ENCODE measurements at places on chromosomes 16 and 17.
A peak's percentile ranks its signal among the peaks of the same experiment; 100 is the strongest.

DNA sequence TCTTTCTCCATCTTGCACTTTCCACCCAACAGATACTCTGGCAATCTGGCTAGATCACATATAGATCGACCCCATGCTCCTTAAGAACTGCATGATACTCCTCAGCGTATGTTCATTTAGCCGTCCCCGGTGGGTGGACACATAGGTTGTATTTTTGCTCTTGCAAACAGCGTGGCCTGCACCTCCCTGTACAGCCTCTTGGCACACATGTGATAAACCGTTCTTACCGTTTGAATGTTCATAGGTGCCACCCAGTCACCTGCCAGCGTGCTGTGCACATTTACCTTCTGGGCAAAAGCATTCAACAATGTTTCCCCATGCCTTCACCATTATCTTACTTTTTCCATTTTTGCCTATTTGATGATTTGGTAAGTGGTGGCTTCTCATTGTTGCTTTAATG is 6.2 kb downstream of the TNP2 start:
- DNase-seq: no peak

- no peak for DNase-seq
These were observed 138.4 kb downstream of the PRKCB start for GRCh38 chr16:23974223-23974622.

DNA sequence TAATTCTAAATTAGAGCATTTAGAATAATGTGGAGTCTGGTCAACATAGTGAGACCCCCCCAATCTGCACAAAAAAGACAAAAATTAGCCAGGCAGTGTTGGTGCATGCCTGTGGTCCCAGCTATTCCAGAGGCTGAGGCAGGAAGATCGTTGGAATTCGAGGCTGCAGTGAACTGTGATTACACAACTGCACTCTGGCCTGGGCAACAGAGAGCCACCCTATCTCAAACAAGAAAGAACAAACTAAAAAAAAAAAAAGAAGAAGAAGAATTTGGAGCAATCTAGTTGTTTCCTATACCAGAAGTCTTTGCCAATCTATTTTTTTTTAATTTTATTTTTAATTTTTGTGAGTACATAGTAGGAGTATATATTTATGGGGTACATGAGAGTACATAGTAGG is 6.0 kb downstream of the CETP start:
- DNase-seq: no peak

DNA sequence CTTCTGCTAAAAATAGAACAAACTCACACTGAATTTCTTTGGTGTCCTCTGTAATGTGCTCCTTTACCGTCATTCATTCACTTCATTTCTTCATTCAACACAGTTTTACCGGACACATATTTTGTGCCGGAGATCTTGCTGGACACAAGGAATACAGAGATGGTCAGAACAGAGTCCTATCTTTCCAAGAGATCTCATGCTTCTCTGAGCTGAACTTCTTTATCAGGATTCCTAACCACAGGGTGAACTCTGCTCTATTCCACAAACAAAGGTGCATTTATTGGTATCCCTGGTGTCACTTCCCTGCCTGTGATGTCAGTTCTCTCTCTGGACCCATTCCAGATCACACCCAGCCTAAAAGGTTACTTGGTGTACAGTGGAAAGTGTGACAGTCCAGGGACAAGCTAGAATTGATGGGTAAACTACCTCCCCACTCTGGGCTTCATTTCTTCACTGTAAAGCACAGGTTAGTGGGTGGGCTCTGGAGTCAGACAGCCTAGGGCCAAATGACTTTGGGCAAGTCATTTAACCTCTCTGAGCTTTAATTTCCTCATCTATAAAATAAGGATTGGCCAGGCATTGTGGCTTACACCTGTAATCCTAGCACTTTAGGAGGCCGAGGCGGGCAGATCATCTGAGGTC is 4.2 kb downstream of the IFI35 start:
- DNase-seq: no peak

- peak; percentile 32 for DNase-seq
These were observed 65.9 kb downstream of the EMP2 start for GRCh38 chr16:10514369-10515055.

GRCh38 chr16:69744363-69745231 is 10.1 kb downstream of the NOB1 start:
- no peak for DNase-seq

- DNase-seq: no peak
These were observed 19.2 kb downstream of the ACTG1 start for GRCh38 chr17:81493198-81494038.

DNA sequence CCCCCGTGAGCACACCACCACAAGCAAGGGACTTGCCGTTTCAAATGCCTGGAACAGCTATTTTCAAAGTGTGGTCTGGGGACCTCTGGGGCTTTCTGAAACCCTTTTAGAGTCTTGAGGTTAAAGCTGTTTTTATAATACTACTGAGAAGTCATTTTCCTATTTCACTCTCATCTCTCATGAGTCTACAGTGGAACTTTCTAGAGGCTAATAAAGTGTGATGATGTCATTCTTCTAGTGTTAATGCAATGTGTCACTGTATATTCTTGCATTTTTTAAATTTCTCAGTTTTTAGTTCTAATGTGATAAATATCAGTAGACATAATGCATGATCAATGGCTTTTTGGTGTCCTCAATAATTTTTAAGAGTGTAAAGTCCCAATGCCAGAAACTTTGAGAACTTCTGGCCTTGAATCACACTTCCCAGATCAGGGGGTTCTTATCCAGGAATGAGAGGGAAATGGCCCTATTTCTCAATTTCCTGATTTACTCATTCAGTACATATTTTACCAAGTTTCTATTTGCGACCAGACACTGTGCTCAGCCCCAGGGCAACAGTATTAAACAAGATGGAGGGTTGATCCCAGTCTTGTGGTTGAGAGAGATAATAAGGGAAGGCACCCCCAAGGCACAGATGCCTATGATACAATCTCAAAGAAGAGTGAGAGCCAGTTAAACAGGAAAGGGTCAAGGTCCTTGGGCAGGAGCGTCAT is 444.0 kb downstream of the HS3ST3B1 start:
- DNase-seq: no peak

GRCh38 chr17:37299257-37299980 is 76.4 kb upstream of the C17orf78 start:
- no peak for DNase-seq

DNA sequence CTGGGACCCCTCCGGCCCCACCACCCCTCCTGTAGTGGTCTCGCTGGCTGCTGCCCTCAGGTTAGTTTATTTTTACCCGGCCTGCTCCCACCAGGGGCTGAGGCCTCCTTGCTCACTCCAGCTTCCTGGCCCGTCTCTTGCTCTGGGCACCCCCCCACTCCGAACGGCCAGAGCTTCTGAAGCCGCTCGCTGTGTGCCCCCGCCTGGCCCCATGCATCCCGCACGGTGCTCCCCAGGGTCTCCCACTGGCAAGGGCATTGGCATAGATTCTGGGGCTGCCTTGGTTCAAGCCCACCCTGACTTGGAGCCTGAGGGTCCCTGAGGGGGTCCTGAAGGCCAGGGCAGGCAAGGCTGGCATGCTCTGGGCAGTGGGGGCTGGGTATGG is 186.4 kb downstream of the SEC14L1 start:
- DNase-seq: no peak

GRCh38 chr17:41844971-41845370 is 7.3 kb downstream of the KLHL10 start:
- no peak for DNase-seq

All from stimulated activated CD4-positive, alpha-beta T cell treated with anti-CD3 and anti-CD28 coated beads, TNF-alpha, amount 100 ng/mL, for 24 hours (primary cell).